ENCODE measurements at places on chromosomes 5 and 9.

- no peak for DNase-seq
Observed at GRCh38 chr9:124254261-124254682, 3.5 kb upstream of the NEK6 start.

DNA sequence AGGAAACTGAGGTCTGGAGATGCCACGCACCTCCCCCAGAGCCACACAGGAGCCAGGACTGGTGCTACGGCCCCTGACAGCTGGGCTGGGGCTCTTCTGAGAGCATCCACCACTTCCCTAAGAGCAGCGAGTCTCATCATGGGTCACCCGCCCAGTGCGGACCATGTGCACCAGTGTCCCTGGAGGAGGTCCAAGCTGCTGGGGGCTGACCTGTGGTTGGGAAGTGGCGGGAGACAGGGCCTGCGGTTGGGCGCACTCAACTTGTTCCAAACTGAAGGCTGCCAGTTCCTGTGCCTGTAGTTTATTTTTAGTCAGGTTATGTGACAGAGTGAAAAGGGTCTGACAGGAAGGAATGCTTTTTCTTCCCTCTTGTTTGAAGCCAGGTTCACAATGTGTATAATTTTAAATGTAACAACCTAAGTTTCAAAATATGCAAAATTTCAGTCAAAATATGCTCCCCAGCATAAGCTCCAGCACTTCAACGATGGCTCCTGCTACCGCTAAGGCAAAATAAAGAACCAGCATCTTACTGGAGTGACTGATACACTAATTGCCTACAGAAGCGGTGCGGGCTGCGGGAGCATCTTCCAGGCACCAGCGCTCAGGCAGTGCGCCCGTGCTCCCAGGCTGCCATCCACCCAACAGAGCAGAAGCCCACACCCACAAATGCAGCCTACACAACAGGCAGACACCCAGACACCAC is 14.8 kb downstream of the BARHL1 start:
- DNase-seq, result no peak

DNA sequence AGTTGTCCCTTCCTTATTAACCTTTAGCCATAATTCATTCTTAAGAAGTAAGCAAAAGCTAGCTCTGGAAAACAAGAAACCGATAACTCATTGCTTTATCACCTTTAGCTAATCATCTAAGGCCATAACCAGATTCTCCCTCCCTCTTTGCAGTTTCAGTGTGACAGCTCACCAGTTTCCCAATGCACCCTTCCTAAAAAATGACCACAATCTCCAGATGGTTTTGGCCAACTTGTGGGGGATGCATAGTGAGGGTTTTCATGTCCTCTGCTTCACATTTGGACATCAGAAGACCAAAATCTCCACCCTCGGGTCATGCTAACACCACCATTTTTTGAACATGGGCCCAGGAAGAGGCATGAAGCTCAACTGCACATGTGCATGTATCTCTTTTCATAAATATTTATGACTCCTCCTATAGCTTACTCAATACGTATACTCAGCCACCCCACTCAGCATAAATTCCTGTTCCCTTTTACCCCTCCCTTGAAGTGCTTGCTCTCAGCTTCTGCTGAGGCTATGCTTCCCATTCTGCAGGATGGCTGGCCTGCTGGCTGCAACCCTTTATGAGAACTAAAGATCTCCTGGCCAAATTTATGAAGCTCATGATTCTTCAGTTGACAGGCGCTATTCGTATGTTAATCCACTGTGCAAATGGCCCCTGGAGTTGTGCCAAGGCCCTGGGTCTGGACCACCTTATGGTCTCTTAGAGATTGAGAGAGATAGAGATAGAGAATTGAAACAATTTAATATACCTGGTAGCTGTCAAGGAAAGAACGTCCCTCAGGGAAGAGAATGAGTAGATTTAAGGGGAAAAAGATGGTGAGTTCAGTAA is 14.8 kb downstream of the PPP3R2 start:
- no peak for DNase-seq

DNA sequence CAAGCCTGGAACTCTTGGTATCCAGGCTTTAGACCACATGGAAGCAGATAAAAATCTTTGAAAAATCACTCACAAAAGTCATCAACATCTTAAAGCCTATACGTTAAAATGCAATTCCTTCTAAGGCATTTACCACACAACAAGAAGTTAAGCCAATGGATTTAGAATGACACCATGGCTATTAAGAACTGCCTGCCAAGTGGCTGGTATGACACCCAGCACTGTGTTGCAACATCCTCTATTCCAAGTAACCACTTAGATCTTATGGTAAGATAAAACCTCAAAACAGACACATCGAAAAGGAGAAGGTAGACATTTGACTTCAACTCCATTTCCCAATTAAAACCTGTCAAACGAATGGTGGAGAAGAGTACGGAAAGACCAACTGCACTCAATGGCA is 344.2 kb upstream of the SLC30A5 start:
- DNase-seq, result no peak

- no peak for DNase-seq
Observed at GRCh38 chr5:61301341-61302199, 30.5 kb upstream of the ZSWIM6 start.

- DNase-seq, result no peak
Observed at GRCh38 chr5:72472031-72472430, 35.2 kb downstream of the ZNF366 start.

DNA sequence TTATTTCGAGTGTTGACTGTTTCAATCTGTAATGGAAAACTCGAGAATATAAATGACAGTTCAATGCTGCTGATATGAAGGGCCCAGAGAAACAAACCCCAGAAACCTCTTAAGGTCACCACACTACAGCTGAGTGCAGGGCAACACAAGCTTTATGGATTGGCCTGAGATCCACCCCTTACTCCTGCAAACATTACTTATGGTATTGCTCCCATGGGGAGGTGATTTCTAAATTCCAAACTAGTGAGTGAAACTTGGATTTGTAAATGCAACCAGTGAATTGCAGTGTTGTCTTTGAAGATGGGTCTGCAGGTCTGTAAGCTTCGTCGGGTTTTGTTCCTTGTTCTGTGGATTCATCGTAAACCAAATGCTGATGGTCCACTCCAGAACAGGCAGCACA is 85.4 kb downstream of the NTRK2 start:
- no peak for DNase-seq

DNA sequence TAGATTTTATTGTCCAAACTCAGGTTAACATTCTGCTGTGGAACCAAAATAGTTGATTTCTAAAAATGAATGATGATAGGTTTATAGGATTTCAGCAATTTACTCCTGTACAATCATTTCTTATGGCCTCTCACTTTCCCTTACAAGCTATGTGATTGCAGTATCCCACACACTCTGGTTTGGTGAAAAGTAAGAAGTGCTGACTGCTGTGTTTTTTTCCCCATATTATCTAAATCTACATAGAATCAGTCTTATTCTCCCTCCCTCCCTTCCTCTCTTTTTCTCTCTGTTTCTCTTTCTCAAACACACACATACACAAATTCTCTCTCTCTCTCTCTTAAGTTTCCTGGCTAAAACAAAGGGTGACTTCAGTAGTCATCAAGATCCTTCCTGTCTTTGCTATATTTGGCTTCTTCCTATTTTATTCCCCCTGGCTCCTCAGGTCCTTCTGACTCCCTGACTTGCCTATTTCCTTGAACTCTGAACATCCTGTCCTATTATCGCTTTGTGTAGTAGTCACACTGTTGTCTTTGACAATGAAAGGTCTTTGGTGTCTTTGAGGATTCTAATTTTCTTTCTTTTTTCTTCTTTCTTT is 55.9 kb upstream of the HAPLN1 start:
- DNase-seq, result no peak

DNA sequence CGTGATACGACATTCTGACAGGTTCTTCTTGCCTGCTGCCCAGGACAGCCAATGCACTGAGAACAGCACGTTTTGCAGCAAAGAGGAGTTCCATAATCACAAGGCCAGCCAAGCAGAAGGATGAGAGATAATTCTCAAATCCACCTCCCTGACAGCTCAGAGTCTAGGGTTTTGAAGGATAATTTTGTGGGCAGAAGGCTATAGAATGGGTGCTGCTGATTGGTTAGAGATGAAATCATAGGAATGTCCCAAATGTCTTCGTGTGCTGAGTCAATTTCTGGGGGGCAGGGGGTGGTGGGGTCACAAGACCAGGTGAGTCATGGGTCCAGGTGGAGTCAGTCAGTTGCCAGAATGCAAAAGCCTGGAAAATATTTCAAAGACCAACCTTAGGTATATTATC is 175.5 kb upstream of the SLC30A5 start:
- no peak for DNase-seq

DNA sequence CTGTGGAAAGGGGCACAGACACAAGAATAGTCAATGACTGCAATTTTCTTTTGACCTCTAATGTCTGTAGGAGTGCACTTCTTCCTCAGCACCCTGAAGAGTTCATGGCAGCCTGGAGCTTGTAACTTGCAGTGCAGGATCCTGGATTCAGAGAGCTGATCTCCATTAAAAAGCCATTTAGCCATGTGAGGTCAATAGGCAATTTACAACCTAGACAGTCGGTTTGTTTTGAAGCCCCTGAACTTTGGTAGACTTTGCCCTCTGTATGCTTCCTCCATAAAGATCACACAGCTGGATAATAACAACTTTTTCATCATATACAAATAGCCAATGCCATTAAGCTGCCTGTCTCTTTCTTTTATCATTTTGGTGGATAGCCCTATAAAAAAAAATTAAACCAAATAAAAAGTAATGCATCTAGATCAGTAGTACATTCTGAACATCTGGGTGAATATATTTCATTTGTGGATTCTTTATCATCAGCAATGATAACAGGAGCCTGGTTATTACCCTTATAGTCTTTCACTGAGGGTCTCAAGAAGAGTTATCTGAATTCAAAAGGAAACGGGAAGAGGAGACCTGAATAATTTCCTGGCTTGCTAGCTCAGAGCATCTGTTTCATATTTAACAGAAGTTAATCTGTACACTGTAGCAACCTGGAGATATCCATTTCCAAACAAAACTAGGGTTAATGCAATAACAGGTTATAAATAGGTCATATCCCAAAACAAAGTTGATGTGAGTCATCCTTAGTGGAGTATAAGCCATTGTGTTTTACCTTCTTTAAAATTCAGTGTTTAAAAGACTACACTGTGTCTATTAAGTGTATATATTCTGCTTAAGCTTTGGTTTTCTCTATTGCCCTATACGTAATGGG is 193.8 kb upstream of the ACTBL2 start:
- no peak for DNase-seq

- no peak for DNase-seq
Observed at GRCh38 chr9:84781931-84782866, 112.7 kb downstream of the NTRK2 start.

DNA sequence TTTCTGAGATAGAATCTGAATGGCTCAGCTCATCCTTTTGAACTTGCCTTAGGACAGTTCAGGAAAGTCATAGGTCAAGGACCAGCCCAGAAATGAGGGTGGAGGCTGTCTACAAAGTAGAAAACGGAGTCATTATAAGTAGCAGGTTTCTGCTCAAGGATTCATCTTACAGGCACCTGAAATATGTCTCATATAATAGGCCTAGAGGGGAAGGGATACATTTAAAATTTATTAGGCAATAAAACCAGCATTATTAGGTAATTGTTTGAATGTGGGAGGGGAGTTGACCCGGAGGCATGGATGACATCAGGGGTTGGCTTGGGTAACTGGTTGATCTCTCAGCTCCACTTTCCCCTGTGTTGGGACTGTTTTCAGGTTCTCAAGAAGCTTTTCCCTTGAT is 11.9 kb upstream of the GALNT10 start:
- no peak for DNase-seq

DNA sequence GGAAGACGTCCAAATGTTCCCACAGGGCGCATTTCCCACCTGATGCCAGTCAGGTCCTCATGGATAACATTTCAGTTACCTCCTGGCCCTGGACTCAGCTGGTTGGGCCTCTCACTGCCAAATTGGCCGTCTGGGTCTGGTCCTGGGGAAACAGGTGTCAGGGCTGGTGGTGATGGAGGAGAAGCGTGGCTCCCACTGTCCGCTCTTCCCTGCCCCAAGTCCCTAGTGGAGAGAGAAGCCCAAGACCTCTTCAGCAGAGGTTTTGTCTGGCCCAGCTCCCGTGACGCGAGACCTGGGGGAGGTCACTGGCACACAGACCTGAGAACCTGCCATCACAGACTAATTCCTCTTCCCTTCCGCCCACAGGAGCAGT is 27.8 kb upstream of the PRDM12 start:
- DNase-seq, result no peak

DNA sequence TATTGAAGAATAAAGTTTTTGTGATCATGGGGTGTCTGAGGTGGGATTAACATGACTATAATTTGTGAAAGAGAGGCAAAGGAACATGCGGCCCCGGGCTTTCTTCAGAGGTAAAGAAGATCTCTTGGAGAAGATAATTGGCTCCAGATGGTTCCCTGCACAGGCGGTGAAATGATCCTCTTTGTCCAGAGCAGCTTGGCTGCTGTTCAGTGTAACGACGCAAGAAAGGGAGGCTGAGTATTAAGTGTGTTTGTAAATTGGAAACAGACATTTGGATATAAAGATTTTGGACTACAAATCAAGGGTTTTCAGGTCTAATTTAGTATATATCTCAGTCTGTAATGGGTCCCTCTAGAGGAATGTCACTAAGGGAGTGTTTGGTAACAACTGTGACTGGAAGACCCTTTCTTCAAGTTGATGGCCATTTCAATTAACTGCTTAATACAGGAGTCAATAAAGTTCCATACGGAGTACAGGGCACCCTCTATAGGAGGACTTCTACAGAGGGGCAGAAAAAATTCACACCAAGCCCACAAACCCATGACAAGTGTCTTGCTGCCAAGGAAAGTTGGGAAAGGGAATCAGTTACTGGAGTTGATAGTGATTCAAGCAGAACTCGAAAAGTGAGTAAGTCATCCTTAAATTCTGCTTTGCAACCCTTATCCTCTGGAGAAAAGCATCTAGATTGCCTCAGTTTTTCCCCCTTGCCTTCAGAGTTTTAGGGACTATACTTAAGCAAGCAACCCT is 4.1 kb downstream of the EQTN start:
- DNase-seq, result no peak

DNA sequence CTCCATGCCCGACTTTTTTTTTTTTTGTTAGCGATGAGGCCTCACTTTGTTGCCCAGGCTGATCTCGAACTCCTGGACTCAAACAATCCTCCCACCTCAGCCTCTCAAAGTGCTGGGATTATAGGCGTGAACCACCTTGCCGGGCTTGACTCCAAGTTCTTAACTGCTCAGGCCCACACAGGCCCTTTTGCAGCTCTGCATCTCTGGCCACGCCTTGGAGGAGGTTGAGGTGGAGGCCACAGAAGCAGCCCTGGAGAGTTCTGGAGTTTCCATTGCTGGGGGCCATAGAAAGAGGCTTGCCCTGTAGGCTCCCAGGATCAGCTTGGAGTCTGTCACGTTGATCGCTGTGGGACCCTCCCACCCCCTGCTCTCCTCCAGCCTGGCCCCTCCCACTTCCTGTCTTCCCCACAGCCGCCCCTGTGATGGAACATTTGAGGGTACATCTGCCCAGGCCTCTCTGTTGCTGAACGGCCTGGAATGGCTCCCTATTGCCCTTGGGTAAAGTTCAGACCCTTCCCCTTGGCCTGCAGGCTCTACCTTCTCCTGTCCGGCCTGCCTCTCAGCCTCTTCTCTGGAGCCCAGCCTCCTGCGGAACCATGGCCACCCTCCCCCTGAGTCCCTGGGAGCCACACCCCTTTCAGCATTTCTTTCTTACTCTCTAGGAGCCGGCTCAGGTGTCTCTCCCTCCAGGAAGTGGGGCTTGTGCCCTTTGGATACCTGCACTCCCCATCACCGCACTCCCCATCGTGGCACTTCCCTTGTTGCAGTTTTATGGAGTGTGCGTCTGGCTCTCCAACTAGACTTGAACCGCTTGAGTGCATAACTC is 30.4 kb upstream of the IER5L start:
- no peak for DNase-seq

GRCh38 chr5:95076395-95077185 is 208.3 kb downstream of the MCTP1 start:
- no peak for DNase-seq
